ENCODE measurements at places on chromosomes 3 and 15.
A peak's percentile ranks its signal among the peaks of the same experiment; 100 is the strongest.

DNA sequence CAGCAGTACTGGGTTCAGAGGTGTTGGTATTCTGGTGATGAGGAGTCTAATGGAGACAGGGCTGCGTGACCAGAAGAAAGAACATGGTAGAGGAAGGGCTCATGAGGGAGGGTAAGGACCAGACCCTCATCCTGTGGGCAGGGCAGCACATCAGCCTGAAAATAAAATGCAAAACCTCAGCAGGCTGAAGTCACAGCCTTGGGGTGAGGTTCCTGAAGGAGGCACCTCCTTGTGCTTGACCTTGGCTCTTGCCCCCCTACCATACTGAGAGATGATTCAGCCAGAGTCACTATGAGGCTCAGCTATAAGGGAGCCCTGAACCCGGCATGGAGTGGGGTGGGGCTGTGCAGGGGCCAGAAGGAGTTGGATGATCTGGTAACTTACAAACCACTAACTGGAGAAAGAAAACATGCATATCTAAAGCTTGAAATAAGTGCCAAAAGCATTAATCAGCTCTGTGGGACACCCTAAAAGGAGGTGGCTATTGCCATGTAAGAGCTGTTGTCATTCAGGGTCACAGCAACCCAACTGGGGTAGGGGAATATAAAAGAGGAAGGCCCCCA is 60.2 kb downstream of the CORO2B start:
- no peak for DNase-seq

GRCh38 chr15:90396321-90396720 is 8.3 kb downstream of the IQGAP1 start:
- no peak for DNase-seq

DNA sequence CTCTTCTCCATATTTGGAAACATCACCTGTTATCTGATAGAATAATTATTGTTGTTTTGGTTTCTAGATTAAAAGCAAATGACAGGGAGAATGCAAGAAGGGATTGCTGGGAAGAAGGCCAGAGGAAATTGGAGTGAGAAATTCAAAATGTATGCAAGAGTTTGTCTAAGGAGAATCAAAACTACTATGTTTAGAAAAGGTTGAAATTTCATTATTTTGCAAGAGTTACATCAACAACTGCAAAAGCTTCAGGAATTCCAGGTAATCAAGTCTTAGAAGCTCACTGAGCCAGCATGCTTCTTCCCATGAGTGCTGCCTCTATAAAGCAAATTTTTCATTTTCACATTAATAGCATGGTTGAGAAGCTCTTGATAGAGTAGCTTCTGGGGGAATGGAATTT is 177.2 kb upstream of the GBE1 start:
- DNase-seq: no peak

GRCh38 chr3:90221900-90222299 is 1114.5 kb downstream of the EPHA3 start:
- no peak for DNase-seq

DNA sequence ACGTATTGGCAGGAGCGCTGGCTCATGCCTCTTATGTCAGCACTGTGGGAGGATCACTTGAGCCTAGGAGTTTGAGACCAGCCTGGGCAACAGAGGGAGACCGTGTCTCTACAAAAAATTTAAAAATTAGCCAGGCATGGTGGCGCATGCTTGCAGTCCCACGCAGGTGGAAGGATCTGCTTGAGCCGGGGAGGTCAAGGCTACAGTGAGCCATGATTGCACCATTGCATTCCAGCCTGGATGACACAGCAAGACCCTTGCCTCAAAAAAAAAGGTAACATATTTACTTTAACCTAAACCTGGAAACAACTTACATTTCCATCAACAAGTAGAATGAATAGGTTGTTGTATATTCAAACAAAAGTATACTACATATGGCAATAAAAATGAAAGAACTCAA is 78.1 kb downstream of the HERC2 start:
- DNase-seq: no peak

DNA sequence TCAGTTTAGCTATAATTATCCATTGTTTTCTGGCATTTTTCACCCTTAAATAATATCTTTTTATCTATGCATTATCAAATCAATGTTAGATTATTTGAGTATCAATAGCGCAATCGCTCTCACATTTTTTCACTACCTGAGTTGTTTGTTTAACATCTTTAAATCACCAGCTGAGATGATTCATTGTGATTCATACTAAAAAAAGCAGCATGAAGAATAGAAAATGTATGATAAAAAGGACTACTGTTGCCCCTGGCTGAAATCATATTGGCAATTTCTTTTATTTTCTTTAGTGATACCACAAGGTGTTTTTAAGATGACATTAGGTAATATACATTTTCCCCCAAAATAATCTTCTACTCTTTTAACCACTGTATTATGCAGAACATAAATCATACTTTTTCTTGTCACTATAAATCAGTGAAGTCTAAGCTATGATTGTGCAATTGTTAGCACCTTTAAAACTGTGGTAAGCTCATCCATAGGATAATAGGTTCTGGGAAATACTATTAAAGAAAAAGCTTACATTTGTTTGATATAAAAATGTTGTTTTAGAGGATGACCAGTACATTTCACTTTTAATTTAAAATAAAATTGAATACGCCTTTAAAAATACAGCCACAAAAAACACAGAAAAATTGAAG is 889.1 kb downstream of the NAALADL2 start:
- DNase-seq: no peak

GRCh38 chr3:146160964-146161662 is at the start of gene PLOD2:
Gene PLOD2, minus strand, starts transcription at chr3:146161184. Its CDS starts 195 bp downstream, at chr3:146160989.
- DNase-seq: no peak

- DNase-seq: peak; percentile 37
These were observed 37.8 kb downstream of the LSM3 start for GRCh38 chr3:14216257-14217048.

- DNase-seq: no peak
These were observed 373.8 kb downstream of the ZNF385D start for GRCh38 chr3:21377071-21377769.

- no peak for DNase-seq
These were observed 287.3 kb downstream of the UBE2E2 start for GRCh38 chr3:23490459-23490858.

DNA sequence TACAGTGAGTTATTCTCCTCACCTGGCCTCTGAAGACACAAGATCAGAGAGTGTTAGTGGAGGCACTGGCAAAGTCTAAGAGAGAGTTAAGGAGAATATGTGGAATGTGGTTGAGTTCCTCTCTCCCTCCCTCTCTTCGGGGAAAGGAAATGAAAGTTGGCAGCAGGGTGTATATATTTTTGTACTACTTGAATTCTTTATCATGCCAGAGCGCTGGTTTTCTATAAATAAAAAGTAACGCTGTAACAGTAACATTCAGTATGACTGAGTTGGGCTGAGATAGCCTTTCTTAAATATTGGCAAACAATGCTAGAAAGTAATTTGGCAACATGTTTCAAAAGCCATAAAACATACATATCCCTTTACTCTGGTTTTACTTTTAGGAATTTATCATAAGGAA is 77.5 kb upstream of the TNFAIP8L3 start:
- no peak for DNase-seq

DNA sequence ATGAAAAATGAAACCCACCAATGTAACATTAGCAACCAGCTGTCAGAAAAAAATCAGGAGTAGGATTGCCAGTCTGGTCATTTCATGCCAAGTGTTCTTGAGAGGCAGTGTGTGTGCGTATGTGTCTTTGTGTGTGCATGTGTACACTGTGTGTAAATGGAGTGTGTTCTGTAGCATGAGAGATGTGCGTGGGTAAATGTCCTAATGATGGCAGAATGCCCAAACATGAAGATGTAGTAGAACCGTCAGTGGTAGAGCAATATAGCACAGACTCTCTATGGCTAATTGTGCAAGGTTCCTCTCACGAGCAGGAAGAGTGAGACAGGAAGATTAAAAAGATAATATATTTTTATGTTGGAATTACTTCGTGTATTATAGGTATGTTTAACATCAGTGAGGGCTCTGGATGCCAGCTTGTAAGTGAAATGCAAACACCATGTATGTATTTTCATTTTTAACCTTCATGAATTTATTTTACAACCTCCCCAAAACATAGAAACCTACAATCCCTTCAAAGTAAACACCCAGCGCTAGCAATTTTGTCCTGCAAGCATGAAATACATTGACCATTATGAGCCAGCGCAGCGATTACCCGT is 1038.7 kb downstream of the IGSF11 start:
- DNase-seq: no peak

GRCh38 chr15:43511012-43511885 is 6.2 kb upstream of the MAP1A start:
- DNase-seq: no peak

DNA sequence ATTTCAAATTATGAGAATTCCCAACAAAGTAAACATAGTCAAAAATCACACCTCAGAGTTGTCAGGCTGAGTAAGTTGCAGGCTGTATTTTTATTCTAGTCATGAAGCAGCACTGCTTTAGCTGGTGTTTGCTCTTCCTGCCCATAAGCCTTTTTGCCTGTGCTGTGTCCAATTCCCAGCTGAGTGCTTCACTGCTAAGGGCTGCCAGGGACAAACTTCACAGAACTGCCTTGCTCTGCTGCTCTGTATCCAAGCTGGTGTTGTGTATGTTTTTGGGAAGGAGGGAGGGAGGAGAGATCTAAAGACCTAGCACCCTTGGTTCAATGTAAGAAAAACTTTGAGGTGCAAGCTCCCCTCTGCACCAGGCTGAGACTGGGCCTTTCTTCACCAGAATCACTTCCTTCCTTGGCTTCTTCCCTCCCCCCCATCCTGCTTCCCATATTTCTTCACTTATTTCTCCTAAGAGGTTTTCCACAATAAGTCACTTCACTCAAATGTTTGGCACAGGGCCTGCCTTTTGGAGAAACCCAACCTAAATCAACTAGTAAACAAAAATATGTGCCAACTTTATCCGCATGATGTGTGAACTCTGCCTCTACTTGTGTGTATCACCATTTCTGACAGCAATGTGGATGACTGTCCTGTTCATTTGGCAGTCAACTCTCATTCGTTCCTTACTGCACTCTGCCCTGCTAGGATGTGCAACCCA is 156.1 kb downstream of the TBL1XR1 start:
- no peak for DNase-seq

DNA sequence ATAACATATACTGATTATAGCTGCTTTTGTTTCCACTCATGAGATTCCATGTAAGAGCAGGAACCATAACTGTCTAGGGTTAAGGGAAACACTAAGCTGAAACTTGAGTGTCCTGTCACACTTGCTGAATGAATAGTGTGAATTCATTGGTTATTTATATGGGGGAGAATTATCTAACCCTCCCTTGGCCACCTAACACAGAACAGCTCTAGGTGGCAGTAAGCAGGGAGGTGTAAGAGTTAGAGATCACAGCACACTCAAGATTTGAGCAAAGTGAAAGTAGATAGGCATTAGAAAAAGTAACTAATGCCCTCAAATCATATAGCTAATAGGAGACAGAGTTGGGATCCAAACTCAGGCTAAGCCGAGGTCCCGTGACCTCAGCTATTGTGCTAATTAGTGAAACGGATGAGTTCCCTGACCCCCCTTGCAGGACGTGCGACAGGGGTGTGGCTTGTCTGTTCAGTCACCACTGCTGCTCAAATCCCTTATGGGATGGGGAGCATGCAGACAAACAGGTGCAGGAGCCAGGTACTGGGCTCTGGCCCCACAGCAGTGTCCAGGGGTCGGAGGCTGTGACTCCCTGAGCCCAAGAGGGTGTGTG is 27.7 kb upstream of the ANO10 start:
- no peak for DNase-seq

DNA sequence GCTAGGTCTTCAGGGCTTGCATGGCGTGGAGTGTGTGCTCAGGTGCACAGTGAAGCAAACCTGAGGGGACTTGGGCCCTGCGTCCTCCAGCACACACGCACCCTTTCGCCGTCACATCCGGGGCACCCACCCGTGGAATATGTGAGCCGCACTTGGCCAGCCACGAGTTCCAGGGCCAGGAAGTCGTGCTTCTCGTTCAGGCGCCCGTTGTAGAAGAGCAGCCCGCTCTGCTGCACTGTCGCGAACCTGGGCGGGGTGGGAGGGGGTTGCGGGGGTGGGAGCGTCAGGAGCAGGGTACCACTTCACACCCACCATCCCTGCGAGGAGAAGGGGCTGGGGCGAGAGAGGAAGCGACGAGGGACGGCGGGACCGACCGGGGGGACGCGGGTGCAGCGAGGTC is 7.1 kb downstream of the CELSR3 start:
- no peak for DNase-seq

GRCh38 chr3:108093021-108093420 is 2.2 kb upstream of the CD47 start:
- DNase-seq: no peak

GRCh38 chr3:128493570-128494366 is 767 bp upstream of the GATA2 start:
- no peak for DNase-seq

DNA sequence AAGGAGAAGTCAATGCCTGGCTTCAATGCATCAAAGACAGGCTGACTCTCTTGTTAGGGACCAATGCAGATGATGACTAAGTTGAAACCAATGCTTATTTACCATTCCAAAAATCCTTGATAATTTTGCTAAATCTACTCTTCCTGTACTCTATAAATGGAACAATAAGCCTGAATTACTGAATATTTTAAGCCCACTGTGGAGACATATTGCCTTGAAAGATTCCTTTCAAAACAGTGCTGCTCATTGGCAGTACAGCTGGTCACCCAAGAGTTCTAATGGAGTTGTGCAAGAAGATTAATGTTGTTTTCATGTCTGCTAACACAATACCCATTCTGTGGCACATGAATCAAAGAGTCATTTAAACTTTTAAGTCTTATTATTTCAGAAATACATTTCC is 181.0 kb upstream of the CBLB start:
- DNase-seq: no peak

GRCh38 chr3:66236281-66236680 is 15.5 kb downstream of the SLC25A26 start:
- DNase-seq: no peak

GRCh38 chr3:133994166-133994890 is 35.4 kb downstream of the SLCO2A1 start:
- no peak for DNase-seq

- DNase-seq: no peak
These were observed 9.1 kb downstream of the GRM2 start for GRCh38 chr3:51715977-51716294.

GRCh38 chr3:174737966-174738365 is 121.2 kb upstream of the NAALADL2 start:
- DNase-seq: no peak

GRCh38 chr3:172625404-172625803 is 85.5 kb downstream of the NCEH1 start:
- no peak for DNase-seq

DNA sequence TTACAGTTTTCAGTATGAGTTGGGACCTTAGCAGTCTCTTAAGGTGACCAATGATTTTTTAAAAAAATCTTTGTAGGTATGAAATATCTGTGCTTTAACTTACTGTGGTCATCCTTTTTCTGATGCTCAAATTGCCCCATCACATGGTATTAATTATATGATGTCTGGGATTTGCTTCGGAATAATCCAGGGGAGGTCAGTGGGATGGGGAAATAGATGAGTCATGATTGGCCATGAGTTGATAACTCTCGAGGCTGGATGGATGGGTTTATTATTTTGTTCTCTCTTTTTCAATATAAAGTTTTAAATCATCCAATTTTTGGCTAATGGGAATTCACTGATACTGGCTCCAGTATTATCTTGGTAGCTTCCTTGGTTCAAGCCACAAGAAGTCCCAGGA is 370.3 kb upstream of the TPM1 start:
- DNase-seq: no peak

GRCh38 chr3:41318520-41318919 is 119.2 kb downstream of the CTNNB1 start:
- DNase-seq: no peak

Measured in activated CD4-positive, alpha-beta T cell treated with anti-CD3 and anti-CD28 coated beads, Interleukin-2, amount 50 U/mL, for 24 hours (primary cell).